ENCODE measurements at places on chromosomes 5 and 9.

DNA sequence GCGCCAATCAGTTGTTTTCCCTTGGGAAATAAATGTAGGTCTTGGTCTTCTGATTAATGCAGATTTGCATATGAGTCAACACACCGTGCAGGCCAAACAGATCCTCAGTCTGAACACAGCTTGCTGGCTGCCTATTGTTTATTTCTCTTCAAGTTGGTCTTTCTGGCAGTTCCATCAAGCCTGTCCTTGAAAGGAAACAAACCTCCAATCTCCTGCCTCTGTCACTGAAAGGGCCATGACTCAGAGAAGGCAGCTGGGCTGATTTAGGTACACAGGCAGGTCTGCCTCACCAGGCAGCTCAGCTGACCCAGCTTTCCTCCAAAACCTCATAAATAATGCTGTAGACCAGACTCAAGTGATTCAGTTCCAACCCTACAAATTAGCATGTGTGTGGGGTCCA lies 175.9 kb downstream of the MAN2A1 start:
- DNase-seq = no peak

DNA sequence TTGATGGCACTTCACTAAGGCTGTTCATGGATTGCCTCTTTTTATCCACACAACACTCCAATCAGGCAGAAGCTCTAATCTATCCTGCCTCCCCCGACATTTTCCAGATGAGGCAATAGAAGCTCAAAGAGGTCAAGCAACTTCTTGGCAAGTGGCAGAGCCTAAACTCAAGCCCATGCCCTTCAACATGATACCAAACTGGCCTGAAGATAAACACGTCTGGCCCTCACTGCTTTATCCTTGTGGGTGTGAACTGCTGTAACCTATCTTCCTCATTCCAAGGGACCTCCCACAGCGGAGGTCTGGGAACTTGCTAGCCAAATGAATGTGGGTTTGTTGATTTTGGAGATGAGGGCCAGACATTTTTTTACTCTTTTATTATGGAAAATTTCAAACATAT lies 9.5 kb downstream of the SLC35A4 start:
- DNase-seq = no peak

DNA sequence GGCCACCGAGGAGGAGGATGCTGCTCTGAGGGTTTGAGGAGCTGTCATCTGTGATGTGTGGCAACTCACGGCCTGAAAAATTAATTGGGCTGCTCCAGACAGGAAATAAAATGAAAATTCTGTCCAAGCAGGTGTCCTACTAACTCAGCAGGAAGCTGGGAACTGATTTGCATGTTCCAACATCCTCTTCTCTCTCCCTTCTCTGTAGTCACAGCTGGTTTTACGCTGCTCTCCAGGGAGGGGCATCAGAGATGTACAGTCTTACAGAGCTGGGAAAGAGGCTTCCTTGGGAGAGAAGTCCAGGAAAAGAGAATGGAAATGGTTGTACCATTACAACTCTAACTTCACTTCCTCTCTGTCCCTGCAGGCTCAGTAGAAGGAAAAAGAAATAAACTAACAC lies 24.2 kb upstream of the SIL1 start:
- no peak for DNase-seq

GRCh38 chr9:8783941-8784340 lies 984.4 kb upstream of the DMAC1 start:
- no peak for DNase-seq

- DNase-seq = no peak
Measured at GRCh38 chr9:15149450-15149849, 157.6 kb downstream of the TTC39B start.

Data from CD4-positive, alpha-beta T cell treated with Interleukin-17A for 1 hour (primary cell).